Ovary (tissue), 10 donors: ENCODE measurements at places on chromosomes 7 and 10. TPM values are rescaled to one million over a fixed set of nuclear protein-coding genes. Genes with fewer than 3 reads are reported as not detected.

DNA sequence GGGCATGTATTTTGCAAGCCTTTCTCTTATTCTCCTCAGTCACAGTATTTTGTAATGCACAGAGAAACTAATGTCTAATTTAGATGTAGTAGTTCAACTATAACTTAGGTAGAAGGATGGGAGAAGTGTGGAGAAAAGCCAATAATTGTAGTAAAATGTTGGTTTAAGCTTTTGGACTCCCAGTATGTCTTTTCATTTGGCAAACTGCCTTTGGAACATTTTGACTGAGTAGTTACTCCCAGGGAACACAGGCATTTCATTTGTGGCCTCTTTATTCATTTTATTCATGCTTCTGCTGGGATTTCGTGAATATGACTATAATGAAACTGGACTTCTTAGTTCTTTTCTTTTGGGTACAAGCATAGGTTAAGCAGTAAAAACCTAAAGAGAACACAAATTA is 79.0 kb downstream of the EXOC4 start:
- no peaks in the 10 kb centered on the region for H3K27me3 ChIP-seq
- no peaks in the 10 kb centered on the region for H3K36me3 ChIP-seq
- H3K27ac ChIP-seq = no peak overlapping the region
- no peaks in the 10 kb centered on the region for H3K4me1 ChIP-seq
- no peak overlapping the region for H3K4me3 ChIP-seq

GRCh38 chr10:44180321-44181168 is 204.4 kb downstream of the CXCL12 start:
- no peak for DNase-seq
- H3K27me3 ChIP-seq = no peaks in the 10 kb centered on the region
- H3K4me1 ChIP-seq = peaks cover 2% of the 10 kb centered on the region
- H3K27ac ChIP-seq = no peak overlapping the region
- no peaks in the 10 kb centered on the region for H3K36me3 ChIP-seq

GRCh38 chr10:75398692-75399460 is 2.7 kb downstream of the ZNF503 start:
- H3K27me3 ChIP-seq = no peaks in the 10 kb centered on the region
- H3K27ac ChIP-seq = peak overlapping the region; percentile 98
- peaks cover 3% of the 10 kb centered on the region for H3K4me1 ChIP-seq
- peak; percentile 70 for DNase-seq
- no peaks in the 10 kb centered on the region for H3K36me3 ChIP-seq

- no peak for DNase-seq
- no peaks in the 10 kb centered on the region for H3K27me3 ChIP-seq
- H3K4me1 ChIP-seq = no peaks in the 10 kb centered on the region
- H3K4me3 ChIP-seq = no peak overlapping the region
Measured at GRCh38 chr10:101609481-101609880, 21.4 kb downstream of the DPCD start.

DNA sequence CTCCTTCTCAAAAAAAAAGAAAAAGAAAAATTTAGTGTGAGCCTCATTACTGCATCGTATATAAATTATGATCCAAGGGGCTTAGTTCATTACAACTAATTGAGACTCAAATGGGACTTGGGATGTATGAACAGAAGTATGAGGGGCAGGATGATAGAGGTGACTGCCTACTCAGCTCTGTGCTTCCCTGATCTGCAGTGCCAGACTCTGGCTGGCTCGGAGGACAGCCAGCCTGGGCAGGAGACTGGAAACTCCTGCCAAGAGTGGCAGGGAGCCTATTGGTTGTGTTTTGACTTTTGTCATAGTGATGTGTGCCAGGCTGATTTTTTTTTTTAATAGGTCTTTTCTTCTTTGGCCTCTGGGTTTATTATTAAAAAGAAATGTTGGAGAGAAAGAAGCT is 73.8 kb upstream of the GTF2IRD1 start:
- H3K27me3 ChIP-seq = no peaks in the 10 kb centered on the region
- no peak overlapping the region for H3K4me3 ChIP-seq
- no peak for DNase-seq
- no peak overlapping the region for H3K27ac ChIP-seq
- no peaks in the 10 kb centered on the region for H3K4me1 ChIP-seq
- H3K36me3 ChIP-seq = no peaks in the 10 kb centered on the region

DNA sequence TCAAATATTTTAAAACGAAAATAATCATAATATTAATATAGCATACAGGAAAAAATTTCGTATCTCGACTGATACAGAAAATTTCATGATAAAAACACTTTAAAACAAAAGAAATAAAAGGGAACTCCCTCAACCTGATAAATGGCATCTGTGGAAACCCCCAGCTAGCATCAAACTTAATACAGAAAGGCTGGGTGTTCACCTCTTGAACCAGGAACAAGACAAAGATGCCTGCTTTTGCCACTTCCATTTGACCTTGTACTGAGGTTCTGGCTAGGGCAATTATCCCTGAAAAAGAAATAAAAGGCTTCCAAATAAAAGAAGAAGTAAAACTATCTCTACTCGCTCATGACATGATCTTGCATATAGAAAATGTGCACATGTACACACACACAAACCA is 2.5 kb upstream of the ALOX5 start:
- no peak for DNase-seq
- H3K36me3 ChIP-seq = no peaks in the 10 kb centered on the region
- no peak overlapping the region for H3K4me3 ChIP-seq
- no peak overlapping the region for H3K27ac ChIP-seq
- H3K4me1 ChIP-seq = peaks cover 8% of the 10 kb centered on the region

- no peak for DNase-seq
- H3K27ac ChIP-seq = no peak overlapping the region
- no peaks in the 10 kb centered on the region for H3K27me3 ChIP-seq
- H3K36me3 ChIP-seq = no peaks in the 10 kb centered on the region
- H3K4me1 ChIP-seq = no peaks in the 10 kb centered on the region
Measured at GRCh38 chr7:23981314-23981713, 271.3 kb downstream of the STK31 start.

- no peaks in the 10 kb centered on the region for H3K36me3 ChIP-seq
- no peaks in the 10 kb centered on the region for H3K27me3 ChIP-seq
- H3K4me1 ChIP-seq = no peaks in the 10 kb centered on the region
- no peak overlapping the region for H3K27ac ChIP-seq
Measured at GRCh38 chr10:76021398-76021797, 590.0 kb downstream of the LRMDA start.

DNA sequence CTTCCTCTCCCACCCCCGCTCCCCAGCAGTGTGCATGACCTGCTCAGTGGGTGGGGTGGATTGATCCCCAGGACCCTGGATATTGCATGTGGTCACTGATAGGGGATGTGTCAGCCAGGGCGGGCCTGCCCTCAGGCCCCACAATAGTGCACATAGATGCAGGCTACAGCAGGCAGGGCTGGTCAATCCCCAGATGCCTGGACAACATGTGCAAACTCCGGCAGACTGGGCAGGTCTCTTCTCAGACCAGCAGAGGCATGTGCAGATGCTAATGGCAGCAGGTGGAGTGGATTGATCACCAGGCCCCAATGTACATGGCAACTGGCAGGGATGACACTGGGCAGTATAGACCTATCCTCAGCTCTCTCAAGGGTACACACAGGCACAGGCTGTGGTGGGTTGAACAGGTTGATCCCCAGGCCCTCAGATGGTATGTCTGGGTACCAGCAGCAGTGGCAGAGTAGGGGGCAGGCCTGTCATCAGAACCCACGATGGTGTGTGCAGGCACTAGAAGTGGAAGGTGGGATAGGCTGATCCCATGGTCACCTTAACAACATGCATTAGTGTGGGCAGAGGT is 98.6 kb downstream of the LANCL2 start:
- no peak for DNase-seq
- H3K27ac ChIP-seq = no peak overlapping the region
- H3K27me3 ChIP-seq = no peaks in the 10 kb centered on the region
- H3K4me3 ChIP-seq = no peak overlapping the region
- no peaks in the 10 kb centered on the region for H3K36me3 ChIP-seq

Gene PIP
- total RNA-seq = not detected

Gene ZPBP
- 0.32 TPM for total RNA-seq

Gene AP3M1
- 28.3 TPM for total RNA-seq
